ENCODE measurements at places on chromosomes 16 and 17.

GRCh38 chr17:5702951-5703510, 118.7 kb upstream of the NLRP1 start:
- DNase-seq = no peak

- DNase-seq = no peak
Observed at GRCh38 chr17:32323811-32324491, 18.0 kb downstream of the C17orf75 start.

DNA sequence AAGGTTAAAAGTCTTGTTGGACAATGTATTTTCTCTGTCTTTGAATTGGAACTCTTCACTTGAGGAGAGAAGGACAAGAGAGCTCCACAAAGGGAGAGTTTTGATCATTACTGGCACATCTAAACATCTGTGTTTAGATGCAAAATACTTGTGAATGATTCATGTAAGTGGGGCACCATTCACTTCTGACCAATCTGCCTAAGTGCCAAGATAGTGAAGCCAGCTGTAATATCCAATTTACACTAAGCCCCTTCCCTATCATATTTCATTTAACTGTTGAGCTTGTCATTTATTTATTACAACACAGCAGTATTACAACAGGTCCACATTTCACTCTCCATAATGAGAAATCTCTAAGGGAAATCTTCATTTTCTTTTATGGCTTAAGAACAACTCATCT, 832.3 kb upstream of the GOT2 start:
- no peak for DNase-seq

DNA sequence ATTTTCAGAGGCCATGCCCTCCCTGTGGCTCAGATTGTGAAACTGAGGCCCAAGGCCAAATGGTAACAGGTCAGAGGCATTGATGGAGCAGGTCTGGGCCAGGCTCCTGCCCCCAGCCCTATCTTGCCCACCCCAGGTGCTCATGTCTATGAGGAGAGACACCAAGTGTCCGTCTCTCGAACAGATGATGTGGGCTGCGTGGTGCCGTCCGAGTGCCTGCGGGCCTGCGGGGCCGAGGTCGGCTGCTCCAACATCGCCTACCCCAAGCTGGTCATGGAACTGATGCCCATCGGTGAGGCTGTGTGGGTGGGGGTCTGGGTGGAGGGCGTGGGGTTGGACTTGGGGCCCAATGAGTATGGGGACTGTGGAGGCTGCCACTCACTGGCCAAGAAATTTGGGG, 8.7 kb upstream of the FAM83G start:
- DNase-seq = no peak

DNA sequence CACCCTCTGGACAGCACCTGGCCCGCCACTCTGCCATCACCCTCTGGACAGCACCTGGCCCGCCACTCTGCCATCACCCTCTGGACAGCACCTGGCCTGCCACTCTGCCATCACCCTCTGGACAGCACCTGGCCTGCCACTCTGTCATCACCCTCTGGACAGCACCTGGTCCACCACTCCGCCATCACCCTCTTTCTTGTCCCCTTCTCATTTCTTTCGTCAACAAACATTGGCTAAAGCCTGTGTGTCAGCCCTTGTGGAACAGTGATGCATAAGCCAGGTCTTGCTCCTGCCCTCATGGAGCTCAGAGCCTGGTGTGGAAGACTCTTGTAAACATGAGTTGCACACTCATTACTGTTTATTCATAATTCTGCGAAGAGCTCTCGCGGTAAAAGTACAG, 31.2 kb downstream of the CDK5R1 start:
- no peak for DNase-seq

- no peak for DNase-seq
Observed at GRCh38 chr16:50550035-50550434, 1.8 kb downstream of the NKD1 start.

DNA sequence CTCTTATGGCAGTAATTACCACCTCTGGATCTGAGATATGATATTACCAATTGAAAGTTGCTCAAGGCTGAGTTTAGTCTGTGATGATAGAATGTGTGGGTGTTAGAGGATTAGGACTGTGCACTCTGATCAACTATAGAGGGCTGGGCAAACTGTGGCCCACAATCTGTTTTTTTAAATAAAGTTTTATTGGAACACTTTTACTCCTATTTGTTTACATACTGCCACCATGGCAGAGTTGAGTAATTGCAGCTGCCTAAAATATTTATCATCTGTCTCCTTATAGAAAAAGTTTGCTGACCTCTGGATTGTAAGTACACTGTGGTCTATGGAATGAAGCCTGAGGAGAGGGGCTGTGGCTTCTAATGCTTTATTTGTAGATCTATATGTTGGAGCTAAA, 71.5 kb upstream of the N4BP1 start:
- no peak for DNase-seq
